ENCODE measurements at places on chromosomes 6 and 20.

GRCh38 chr6:37059344-37060194, 54.1 kb downstream of the FGD2 start:
- DNase-seq = no peak

GRCh38 chr6:49151461-49151860, 311.6 kb downstream of the MMUT start:
- DNase-seq = no peak

GRCh38 chr6:133741375-133741861, 147.5 kb upstream of the TCF21 start:
- DNase-seq = no peak

- no peak for DNase-seq
Observed at GRCh38 chr6:112017169-112017568, 36.7 kb upstream of the CCN6 start.

GRCh38 chr20:48770700-48771442, 56.9 kb downstream of the PREX1 start:
- no peak for DNase-seq
